Activated naive CD8-positive, alpha-beta T cell treated with anti-CD3 and anti-CD28 coated beads, Interleukin-2, amount 10 ng/mL, durations not matched to agents 7 days and 5 days (primary cell): ENCODE measurements at places on chromosomes 7 and 10. TPM values are rescaled to one million over a fixed set of nuclear protein-coding genes. Genes with fewer than 3 reads are reported as not detected.

The TRUB1 gene
- 12.3 TPM for total RNA-seq

GRCh38 chr7:82534684-82535083, 91.1 kb upstream of the CACNA2D1 start:
- H3K4me3 ChIP-seq, result no peak overlapping the region
- DNase-seq, result no peak
- H3K27ac ChIP-seq, result no peak overlapping the region
- H3K4me1 ChIP-seq, result no peaks in the 10 kb centered on the region
- no peaks in the 10 kb centered on the region for H3K36me3 ChIP-seq
- no peaks in the 10 kb centered on the region for H3K27me3 ChIP-seq

DNA sequence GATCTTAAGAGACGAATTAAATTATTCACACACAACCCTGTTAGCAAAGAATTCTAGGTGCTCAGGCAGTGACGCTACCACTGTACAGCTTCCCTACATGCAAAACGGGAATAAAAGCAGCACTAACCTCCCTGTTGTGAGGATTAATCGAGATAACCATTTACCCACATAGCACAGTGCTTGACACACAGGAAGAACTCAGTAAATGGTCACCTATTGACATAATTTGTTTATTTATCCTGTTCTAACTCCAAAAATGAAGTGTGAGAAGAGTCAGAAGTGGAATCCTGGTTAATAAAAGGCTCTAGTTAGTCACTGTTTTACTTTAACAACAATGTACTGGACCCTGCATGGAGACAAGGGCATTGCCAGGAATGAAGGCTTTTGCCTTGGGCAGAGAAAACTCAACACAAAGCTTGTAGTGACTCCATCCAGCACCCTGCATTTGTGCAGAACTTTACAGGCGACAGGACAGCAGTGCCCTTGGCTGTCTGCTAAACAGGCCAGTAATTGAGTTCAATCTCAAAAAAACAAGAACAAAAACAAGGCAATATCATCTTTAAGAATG, 103.8 kb downstream of the SORBS1 start:
- no peak overlapping the region for H3K4me3 ChIP-seq
- H3K4me1 ChIP-seq, result no peaks in the 10 kb centered on the region
- H3K27ac ChIP-seq, result no peak overlapping the region
- no peaks in the 10 kb centered on the region for H3K36me3 ChIP-seq
- H3K27me3 ChIP-seq, result peaks cover 29% of the 10 kb centered on the region

GRCh38 chr10:73554721-73555120, 36.4 kb downstream of the USP54 start:
- DNase-seq, result no peak
- H3K4me3 ChIP-seq, result no peak overlapping the region
- H3K27me3 ChIP-seq, result peaks cover 7% of the 10 kb centered on the region
- no peaks in the 10 kb centered on the region for H3K36me3 ChIP-seq
- H3K4me1 ChIP-seq, result no peaks in the 10 kb centered on the region

- no peak overlapping the region for H3K27ac ChIP-seq
- peaks cover 11% of the 10 kb centered on the region for H3K27me3 ChIP-seq
- H3K4me1 ChIP-seq, result peaks cover 1% of the 10 kb centered on the region
- H3K4me3 ChIP-seq, result no peak overlapping the region
- no peaks in the 10 kb centered on the region for H3K36me3 ChIP-seq
- DNase-seq, result no peak
Observed at GRCh38 chr7:94258418-94259300, 136.0 kb upstream of the COL1A2 start.

The AP1S1 gene
- total RNA-seq, result 44.0 TPM

- peaks cover 8% of the 10 kb centered on the region for H3K4me1 ChIP-seq
- H3K4me3 ChIP-seq, result no peak overlapping the region
- DNase-seq, result no peak
- no peaks in the 10 kb centered on the region for H3K27me3 ChIP-seq
Observed at GRCh38 chr7:55545496-55545895, 26.8 kb downstream of the VOPP1 start.

GRCh38 chr7:16045296-16045695, 358.8 kb upstream of the MEOX2 start:
- H3K4me3 ChIP-seq, result no peak overlapping the region
- no peaks in the 10 kb centered on the region for H3K36me3 ChIP-seq
- no peak overlapping the region for H3K27ac ChIP-seq
- no peaks in the 10 kb centered on the region for H3K4me1 ChIP-seq

The CFAP46 gene
- not detected for total RNA-seq

The GNG11 gene
- total RNA-seq, result not detected

GRCh38 chr7:28201131-28201530, 20.5 kb upstream of the JAZF1 start:
- peaks cover under 1% of the 10 kb centered on the region for H3K4me1 ChIP-seq
- H3K27ac ChIP-seq, result no peak overlapping the region
- H3K27me3 ChIP-seq, result peaks cover 11% of the 10 kb centered on the region
- no peak for DNase-seq
